ENCODE measurements at places on chromosomes 4 and X. TPM values are rescaled to one million over a fixed set of nuclear protein-coding genes. Genes with fewer than 3 reads are reported as not detected.

Gene RPL9
- polyA plus RNA-seq = 1,678 TPM

Gene ADAMTS3
- polyA plus RNA-seq = 9.8 TPM

Gene AFF1
- 50.8 TPM for polyA plus RNA-seq

Gene CT47C1
- polyA plus RNA-seq = not detected

Gene SULT1B1
- 0.87 TPM for polyA plus RNA-seq

Measured in right renal pelvis (tissue), 4 donors.